Stimulated activated CD8-positive, alpha-beta memory T cell treated with anti-CD3 and anti-CD28 coated beads, Interleukin-7, amount 100 ng/mL, for 4 hours (primary cell): ENCODE measurements at places on chromosomes 11 and 22.

GRCh38 chr11:123654566-123655081 is at the start of gene SCN3B:
SCN3B (minus strand) TSS chr11:123654624; CDS start chr11:123653801, 823 bp downstream.
- no peak for DNase-seq

GRCh38 chr22:45756558-45756957 is 84.9 kb downstream of the ATXN10 start:
- no peak for DNase-seq

DNA sequence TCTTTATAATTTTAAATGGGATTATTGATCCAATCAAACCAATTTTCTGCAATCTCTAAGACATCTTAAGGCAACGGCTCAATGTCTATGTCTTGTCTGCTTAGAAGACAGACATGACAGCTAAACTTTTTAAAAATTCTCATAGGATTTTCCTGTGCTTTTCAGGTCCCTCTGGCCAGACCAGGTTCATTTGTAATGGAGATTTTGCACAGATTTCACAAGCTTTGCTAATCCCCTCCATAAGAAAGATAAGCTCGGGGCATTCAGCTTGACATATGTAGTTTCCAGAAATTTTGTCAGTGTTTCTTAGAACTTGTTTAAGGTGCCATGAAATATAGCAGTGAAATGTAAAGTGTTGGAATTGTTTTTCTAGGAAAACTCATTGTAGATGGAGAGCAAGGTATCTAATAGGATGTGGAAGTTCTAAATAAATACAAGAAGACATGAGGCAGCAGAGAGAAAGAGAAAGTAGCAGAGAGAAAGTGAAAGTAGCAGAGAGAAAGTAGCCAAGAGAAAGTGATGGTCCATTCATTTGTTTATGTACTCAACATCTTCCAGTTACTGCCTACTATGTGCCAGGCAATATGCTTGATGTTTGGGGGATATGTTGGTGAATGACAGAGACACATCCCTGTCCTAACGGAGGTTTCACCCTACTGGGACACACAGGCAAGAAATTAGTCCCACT is 219.1 kb upstream of the ARHGAP42 start:
- no peak for DNase-seq

DNA sequence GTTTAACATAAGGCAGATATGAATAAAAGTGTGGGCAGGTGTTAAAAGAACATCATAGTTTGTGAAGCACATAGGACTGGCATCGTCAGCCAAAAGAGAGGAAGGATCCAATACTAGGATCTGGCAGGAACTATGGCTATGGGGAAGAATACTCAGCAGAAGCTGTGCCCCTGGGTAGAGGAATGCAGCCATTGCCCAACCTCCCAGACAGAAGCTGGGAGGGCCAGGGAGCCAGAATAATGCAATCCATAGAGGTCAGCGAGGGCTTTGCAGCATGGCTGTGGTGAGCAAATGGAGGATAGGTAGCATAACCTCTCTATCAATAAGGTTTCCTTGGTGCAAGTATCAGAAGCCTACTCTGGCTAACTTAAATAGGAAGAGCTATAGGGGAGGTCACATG is 11.7 kb upstream of the CSTF3 start:
- DNase-seq: no peak

- DNase-seq: no peak
Observed at GRCh38 chr11:2148595-2148994, 9.4 kb upstream of the IGF2 start.

- no peak for DNase-seq
Observed at GRCh38 chr11:9230296-9230695, 34.9 kb downstream of the DENND5A start.

DNA sequence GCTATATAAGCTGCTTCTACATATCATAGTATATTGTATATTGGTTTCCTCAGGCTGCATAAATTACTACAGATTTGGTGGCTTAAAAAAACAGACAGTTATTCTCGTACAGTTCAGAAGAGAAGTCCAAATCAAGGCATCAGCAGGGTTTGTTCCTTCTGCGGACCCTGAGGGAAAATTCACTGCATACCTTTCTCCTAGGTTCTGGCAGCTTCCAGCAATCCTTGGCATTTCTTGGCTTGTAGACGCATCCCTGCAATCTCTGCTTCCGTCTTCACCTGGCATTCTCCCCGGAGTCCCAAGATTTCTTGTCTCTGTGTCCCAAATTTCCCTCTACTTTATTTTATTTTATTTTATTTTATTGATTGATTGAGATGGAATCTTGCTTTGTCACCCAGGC is 142.8 kb downstream of the COMMD9 start:
- no peak for DNase-seq

DNA sequence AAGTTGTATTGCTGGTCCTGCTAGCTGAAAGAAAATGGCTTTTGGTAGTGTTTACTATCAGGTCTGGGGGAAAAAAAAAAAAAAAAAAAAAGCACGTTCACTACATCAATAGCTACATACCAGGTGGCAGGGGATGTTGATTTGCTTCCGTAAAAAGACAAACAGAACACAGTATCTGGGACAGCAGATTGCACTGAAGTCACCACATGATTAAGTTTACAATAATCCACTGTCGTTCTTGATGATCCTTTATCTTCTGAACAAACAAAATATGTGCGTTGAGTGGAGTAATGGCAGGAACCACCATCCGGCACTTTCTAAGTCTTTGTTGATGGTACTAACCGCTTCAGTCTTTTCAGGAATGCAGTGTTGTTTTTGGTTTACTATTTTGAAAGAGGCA is 48.7 kb downstream of the DDX6 start:
- no peak for DNase-seq

DNA sequence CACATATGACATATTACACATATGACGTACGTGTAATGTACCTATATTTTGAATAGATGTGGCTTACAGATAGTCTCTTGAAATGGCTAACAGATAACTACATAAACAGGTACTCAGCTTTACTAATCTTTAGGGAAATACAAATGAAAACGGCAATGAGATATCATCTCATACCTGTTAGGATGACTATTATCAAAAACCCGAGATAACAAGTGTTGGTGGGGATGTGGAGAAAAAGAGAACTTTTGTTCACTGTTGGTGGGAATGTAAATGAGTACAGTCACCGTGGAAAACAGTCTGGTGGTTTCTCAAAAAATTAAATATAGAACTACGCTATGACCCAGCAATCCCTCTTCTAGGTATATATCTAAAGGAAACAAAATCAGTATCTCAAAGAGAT is 247.6 kb downstream of the ETS1 start:
- DNase-seq: no peak

DNA sequence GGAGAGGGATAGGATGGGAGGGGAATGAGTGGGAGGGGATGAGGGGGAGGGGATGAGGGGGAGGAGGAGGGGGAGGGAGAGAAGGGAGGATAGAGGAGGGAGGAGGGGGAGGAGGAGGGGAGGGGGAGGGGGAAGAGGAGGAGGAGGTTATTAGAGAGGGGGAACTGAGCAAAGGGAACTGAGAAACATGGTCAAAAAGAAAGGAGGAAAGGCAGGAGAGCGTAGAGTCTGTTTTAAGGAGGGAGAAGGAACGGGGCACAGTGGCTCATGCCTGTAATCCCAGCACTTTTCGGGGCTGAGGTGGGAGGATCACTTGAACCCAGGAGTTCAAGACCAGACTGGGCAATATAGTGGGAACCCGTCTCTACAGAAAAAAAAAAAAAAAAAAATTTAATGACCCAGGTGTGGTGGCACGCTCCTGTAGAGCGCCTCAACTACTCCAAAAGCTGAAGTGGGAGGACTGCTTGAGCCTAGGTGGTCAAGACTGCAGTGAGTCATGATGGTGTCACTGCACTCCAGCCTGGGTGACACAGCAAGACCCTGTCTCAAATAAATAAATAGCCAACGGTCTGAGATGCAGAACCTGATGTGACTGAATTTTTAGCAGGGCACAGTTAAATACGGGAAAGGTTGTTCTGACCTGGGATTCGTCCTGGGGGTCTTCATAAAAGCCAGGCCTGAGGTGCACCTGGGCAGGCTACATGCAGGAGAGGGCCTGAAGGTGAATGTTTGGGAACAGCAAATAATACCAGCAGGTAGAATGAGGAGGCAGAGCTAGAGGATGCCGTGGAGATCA is 4.0 kb downstream of the B3GNT6 start:
- DNase-seq: no peak

DNA sequence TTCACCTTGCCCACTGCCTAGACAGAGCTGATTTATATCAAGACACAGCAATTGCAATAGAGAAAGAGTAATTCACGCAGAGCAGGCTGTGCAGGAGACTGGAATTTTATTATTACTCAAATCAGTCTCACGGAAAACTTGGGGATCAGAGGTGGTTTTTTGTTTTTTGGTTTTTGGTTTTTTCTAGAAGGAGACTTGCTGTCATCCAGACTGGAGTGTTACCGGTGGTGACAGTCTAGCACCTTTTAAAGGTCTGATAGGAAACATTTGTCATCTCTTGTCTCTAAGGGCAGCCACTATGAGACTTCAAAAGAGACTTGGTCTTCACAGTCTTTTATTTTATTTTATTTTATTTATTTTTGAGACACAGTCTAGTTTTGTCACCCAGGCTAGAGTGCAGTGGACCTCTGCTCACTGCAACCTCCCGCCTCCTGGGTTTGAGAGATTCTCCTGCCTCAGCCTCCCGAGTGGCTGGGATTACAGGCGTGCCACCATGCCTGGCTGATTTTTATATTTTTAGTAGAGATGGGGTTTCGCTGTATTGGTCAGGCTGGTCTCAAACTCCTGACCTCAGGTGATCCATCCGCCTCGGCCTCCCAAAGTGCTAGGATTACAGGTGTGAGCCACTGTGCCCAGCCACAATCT is 19.1 kb downstream of the APOBEC3H start:
- DNase-seq: no peak

DNA sequence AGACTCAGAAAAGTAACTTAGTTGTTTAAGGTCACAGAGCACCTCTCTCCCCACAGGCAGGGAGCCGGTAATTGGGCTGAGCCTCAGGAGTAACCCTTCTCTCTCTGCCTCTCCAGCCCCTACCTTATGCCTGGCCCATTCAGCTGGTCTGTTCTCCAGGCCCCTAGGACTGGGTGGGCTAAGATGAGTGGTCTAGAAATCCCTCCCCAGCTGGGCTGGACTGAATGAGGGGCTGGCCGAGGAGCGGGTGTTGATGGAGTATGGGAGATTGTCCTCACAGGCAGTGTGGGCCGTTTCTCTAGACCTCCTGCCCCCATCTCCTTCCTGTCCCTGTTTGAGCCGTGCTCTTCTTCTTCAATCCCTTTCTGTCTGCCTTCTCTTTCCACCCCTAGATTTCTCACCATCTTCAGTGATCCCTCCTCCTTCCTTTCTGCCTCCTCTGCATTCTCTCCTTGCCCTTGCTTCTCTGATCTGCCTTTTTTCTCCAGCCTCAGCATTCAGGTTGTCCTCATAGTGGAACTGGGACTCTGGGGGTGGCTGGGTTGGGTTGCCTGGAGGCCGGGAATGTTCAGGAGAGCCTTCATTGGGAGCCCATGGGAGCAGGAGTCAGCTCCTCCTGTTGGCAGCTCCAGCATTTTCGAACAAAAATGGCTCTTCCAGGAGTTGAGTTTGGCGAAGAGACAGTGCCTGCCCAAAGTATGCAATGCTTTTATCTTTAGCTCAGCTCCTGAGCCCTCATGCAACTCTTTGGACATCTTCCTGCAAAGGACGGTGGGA is 7.6 kb downstream of the ST3GAL4 start:
- DNase-seq: no peak

DNA sequence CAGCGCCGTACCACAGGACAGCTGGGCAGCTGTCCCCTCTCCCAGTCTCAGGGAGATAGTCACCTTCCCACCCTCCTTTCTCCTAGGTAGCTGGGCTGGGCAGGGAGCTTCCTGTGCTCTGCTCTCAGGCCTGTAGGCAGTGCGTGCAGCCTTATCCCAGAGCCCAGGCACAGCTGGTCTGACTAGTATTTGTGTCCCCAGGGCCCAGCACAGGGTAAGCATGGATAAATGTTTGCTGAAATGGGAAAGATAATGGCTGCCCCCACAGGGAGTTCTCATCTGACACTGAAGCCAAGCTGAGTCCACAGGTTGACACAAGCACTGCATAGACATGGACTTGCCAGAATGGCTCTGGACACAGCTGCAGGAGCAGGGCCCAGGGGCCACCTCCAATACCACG is 9.8 kb downstream of the SLC15A3 start:
- no peak for DNase-seq

DNA sequence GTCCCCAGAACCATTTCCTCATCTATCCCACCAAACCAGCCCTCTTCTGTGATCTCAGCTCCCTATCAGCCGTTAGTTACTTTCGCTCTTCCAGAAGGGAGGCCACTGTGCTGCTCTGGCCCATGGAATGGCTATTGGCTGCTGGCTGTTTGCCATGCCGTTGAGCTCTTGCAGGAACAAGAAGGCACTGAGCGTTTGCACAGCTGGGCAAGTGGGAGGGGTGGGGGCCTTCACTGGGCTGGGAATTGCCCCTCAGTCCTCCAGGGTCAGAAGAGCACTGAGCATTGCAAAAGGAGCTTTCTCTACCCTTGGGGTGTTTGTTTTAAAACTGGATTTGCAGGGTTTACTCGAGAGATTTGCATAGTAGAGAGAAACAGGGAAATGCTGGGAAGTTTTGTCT is 129.0 kb upstream of the PARVA start:
- no peak for DNase-seq

DNA sequence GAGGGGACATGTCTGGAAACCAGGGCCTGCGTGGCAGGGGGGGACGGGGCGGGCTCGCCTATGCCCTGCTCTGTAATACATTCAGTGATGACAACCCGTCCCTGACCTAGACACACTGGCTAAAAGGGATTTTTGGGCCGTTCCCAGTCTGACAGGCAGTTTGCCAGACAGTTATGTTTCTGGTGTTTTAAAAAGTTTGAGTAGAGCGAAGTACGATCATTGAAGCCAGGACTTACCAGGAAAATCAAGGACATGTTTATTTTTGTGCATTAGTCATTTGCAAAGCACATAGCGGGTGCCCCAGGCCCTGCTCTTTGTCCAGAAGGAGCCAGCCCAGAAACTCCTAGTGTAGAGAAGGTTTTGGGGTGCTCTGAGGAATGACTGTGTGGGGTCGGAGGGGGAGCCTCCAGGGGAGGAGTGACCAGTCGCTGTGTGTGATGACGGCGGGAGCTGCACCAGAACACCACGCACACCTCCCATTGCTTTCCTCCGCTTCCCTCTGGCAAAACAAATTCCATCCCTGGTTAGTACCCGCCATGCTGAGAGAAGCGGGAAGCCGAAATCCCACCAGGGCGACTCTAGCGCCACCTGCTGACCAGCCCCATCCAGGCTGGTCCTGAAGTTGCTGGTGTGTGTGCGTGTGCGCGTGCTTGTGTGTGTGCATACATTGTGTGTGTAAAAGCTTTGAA is 50.8 kb downstream of the FBLN1 start:
- DNase-seq: no peak

GRCh38 chr11:132770829-132771530 is 761.3 kb downstream of the OPCML start:
- DNase-seq: no peak

GRCh38 chr11:134761386-134761785 is 349.3 kb upstream of the B3GAT1 start:
- DNase-seq: no peak

- DNase-seq: no peak
Observed at GRCh38 chr11:131664816-131665215, 294.4 kb downstream of the NTM start.

DNA sequence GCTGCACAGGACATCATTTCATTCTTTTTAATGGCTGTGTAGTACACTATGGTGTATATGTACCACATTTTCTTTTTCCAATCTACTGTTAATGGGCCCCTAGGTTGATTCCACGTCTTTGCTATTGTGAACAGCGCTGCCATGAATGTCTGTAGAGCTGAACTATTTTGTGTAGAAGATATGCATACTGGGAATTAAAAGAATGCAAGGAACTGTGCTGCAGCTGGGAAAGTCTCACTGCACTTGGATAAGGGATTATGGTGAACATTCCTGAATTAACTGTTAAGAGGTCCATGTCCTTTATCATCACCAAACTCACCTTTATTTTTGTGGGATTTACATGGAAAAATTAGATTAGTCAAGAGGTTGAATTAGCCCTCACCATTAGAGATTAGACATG is 224.7 kb downstream of the SNX19 start:
- no peak for DNase-seq

- no peak for DNase-seq
Observed at GRCh38 chr11:84345027-84345426, 1058.9 kb upstream of the CCDC90B start.
